Cardiac muscle cell (in vitro differentiated cells and primary cell): ENCODE measurements at places on chromosomes 7 and 10. TPM values are rescaled to one million over a fixed set of nuclear protein-coding genes. Genes with fewer than 3 reads are reported as not detected.

DNA sequence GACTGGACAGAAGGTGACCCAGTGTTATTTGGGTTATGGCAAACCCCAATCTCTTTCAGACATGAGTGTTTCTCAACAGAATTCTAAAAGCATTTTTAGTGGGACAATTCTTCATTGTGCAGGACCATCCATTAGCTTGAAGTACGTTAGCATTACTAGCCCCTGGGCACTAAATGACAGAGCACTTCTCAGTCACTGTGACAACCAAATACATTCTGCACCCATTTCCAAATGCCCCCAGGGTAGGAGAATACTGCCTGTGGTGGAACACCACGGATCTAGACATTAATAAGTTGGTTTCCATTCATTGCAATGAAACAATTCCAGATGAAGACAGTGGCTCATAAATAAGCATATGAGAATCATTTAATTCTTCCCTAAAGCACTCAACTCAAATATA lies 102.4 kb upstream of the FRMD4A start:
- DNase-seq = no peak

- no peak for DNase-seq
These were observed 9.4 kb downstream of the TMEM273 start for GRCh38 chr10:49178489-49179471.

GRCh38 chr10:85864173-85864549 lies 502.4 kb downstream of the GRID1 start:
- no peak for DNase-seq

DNA sequence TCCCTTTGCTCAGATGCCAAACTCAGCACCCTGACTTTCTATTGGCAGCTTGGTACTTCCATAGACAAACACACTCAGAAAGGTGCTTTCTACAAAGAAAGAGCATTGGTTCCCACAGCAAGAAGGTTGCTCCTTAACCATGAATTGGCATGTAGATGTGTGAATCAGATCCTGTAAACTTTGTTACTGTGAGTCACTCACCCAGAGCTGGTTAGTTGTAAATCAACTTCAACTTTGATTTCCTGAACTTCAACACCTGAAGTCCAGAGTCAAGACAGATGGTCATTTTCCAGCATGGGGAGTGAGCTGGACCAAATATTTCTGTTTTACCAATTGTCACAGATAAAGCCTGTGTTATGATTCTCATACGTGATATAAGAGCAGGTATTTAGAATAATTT lies 797.2 kb downstream of the TNS3 start:
- no peak for DNase-seq

DNA sequence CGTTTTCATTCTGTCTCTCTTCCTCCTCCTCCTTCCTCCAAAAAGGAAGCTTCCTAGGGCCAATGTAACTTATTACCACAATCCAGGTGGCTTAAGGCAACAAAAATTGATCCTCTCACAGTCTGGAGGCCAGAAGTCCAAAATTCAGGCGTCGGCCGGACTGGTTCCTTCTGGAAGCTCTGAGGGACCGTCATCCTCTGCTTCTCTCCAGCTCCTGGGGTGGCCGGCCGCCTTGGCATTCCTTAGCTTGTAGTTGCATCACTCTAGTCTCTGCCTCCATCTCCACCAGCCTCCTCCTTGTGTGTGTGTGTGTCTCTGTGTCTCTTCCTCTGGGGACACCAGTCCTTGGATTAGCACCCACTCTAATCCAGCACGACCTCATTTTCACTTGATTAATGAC lies 89.0 kb upstream of the NPTX2 start:
- DNase-seq = no peak

- peak; percentile 19 for DNase-seq
These were observed 25.9 kb downstream of the RGS10 start for GRCh38 chr10:119516381-119517234.

- DNase-seq = no peak
These were observed 61.2 kb upstream of the FAM20C start for GRCh38 chr7:130875-131780.

GRCh38 chr7:151099486-151100211 lies 13.4 kb downstream of the AGAP3 start:
- no peak for DNase-seq

DNA sequence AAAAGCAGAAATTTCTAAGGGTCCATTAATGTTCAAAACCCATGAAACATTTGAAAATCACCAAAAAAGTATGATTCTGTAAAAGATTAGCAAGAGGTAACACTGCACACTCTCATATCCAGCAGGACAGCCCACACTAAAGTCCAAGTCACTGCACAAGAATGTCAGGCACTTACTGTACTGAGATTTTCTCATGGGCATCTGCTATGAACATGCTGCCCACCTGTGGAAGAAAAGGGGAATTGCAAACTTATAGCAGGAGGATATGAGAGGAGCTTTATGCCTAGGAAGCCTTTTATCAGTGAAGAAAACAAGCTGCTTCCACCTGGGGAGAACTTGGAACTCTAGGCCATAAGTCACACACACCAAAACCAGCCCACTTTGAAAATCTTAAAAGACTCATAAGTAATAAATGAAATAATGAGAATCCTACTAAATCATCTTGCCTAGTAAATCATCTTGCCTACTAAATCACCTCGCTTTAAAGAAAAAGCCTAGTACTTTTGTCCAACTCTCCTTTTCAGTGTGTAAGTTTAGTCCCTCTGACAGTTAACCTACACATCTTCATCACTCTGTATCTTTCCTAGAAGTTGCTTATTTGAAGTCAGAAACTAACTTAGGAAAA lies 46.1 kb downstream of the ARMH3 start:
- peak; percentile 82 for DNase-seq

DNA sequence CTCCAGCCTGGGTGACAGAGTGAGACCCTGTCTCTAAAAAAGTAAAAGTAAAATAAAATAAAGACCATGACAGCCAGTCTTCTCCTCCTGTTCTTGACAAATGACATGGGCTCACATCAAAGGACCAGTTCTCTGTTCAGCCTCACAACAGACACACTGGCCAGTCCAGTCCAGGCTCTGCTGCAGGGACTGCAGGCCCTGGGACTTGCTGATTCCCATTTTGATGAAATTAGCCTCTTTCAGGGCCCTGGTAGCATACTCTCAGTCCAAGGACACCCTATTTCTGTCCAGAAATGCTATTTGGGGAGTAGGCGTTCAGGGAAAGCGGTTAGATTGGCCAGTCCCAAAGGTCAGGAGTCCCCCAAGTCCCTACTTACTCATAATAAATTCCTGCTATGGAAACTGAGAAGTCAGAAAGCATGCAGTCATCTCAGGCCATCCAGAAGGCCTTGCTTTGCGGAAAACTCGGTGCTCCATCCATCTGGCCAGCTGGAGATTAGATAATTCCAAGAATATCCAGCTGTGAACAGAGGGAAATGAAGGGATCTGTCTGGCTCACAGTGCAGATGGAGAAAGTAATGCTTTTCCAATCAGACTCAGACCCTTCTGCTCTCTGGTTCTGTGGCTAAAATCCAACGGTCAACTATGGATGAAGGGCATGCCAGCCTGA lies 74.4 kb downstream of the RAB11FIP2 start:
- no peak for DNase-seq

Gene MBLAC1
- 3.7 and 4.2 TPM in 2 replicates for total RNA-seq

Gene FAM241B
- total RNA-seq = 8.5 and 13.7 TPM in 2 replicates

Gene SPOCK2
- total RNA-seq = 1.3 and 5.0 TPM in 2 replicates

Gene SKIDA1
- 42.4 and 62.4 TPM in 2 replicates for total RNA-seq

Gene ETV1
- total RNA-seq = 70.3 and 73.1 TPM in 2 replicates

Gene CTTNBP2
- 21.8 and 51.2 TPM in 2 replicates for total RNA-seq

Gene NEUROD6
- total RNA-seq = not detected in 2 replicates

Gene TTYH3
- total RNA-seq = 61.0 and 64.6 TPM in 2 replicates
